GM04503 (cell line): ENCODE measurements at places on chromosomes 7 and 10.

- no peak for DNase-seq
These were observed 15.8 kb upstream of the SAMD8 start for GRCh38 chr10:75095631-75096030.

- DNase-seq: peak; percentile 3
These were observed 299.3 kb downstream of the SFMBT2 start for GRCh38 chr10:7111561-7111960.

DNA sequence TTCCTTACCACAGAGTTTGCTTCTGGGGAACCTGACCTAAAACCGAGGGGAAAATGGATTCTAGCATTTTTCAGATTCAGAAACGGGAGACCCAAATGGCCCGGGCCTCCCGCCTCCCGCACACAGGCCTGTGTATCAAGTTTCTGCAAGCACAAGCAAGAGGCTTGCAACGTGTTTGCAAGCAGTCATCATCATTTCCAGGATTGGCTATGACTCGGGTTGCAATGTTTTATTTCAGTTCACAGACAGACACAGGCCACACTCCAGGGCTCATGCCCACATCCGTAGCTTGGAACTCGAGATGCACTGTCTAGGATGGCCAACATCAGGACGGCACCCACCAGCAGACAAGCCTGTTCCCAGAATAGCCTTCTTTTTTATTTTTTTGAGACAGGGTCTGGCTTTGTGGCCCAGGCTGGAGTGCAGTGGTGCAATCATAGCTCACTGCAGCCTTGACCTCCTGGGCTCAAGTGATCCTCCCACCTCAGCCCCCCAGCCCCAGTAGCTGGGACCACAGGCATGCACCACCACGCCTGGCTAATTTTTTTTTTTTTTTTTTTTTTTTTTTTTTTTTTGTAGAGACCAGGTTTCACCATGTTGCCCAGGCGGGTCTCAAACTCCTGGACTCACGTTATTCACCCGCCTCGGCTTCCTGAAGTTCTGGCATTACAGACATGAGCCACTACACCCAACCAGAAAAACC is 68.1 kb upstream of the FOXK1 start:
- peak; percentile 31 for DNase-seq

GRCh38 chr7:12031638-12032037 is 179.5 kb upstream of the TMEM106B start:
- no peak for DNase-seq

- no peak for DNase-seq
These were observed 12.3 kb upstream of the SNX10 start for GRCh38 chr7:26279405-26279804.

DNA sequence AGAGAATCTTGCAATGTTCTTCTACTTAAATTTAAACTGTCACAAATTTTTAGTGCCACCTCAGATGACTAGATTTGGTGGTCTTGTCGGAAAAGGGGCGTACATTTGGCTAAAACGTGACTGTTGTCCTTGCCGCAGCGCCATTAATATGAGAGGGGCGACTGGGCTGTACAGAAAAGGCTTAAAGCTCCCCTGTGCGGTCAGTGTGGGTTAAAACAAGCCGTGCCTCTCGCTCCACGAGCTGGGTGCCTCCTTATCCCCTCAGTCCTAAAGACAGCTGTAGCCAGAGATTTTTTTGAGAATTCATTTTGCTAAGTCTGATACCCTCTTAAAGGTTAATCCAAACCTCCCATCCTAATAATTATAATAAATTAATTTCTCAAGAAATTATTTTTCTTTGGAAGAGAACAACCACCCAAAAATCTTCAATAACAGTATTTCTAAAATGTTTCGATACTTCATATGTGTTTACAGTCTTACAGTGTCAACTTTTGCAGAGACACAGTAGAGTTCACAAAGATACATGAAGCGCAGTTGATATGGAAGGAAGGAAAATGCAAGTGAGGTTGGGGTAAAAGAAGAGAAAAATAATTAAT is 68.6 kb downstream of the C7orf25 start:
- no peak for DNase-seq

DNA sequence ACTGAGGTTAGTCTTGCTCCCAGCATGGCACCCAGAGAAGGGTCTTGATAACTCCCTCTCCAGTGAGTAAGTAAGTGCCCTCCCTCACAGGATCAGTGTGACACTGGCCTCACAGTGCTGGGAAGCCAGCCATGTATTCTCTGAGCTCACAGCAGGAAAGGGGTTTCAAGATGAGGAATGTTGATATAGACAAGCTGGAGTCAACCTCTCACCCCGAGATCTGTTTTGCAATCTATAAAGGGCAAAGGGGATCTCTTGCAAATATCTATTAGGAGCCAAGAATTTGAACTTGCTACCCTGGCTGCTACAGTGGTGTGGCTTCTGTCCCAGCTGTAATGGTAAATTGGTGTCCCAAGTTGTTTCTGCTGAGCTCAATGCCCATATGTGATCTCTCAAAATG is 70.2 kb upstream of the ADAM12 start:
- peak; percentile 35 for DNase-seq

DNA sequence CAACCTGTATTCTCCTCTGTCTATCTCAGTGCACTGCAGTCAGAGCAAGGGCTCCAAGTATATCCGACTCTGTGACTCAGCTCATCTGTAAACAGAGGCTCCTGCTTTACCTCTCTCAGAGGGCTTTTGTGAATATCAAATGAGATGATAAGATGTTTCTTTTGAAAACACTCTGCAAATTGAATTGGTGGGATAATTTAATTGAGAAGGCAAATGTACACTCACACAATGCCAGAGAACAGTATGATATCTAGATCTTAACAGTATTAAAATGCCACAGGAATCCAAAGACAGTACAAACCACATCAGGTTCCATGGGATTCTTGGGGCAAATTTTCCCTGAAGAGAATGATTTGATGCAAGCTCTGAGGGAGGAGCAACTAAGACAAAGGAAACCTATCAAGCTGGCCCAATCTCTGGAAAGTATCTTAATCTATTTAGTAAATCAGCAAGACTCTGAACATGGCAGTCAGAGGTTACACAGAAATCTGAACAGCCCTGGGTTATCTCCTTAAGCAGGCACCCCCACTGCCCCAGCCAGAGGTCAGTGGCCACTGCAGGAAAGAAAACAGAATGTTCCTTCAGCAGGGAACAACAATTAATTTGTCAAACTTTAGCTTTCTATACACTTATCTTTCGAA is 45.9 kb downstream of the DOCK4 start:
- DNase-seq: no peak

- no peak for DNase-seq
These were observed 108.9 kb upstream of the LYZL2 start for GRCh38 chr10:30738416-30738815.

DNA sequence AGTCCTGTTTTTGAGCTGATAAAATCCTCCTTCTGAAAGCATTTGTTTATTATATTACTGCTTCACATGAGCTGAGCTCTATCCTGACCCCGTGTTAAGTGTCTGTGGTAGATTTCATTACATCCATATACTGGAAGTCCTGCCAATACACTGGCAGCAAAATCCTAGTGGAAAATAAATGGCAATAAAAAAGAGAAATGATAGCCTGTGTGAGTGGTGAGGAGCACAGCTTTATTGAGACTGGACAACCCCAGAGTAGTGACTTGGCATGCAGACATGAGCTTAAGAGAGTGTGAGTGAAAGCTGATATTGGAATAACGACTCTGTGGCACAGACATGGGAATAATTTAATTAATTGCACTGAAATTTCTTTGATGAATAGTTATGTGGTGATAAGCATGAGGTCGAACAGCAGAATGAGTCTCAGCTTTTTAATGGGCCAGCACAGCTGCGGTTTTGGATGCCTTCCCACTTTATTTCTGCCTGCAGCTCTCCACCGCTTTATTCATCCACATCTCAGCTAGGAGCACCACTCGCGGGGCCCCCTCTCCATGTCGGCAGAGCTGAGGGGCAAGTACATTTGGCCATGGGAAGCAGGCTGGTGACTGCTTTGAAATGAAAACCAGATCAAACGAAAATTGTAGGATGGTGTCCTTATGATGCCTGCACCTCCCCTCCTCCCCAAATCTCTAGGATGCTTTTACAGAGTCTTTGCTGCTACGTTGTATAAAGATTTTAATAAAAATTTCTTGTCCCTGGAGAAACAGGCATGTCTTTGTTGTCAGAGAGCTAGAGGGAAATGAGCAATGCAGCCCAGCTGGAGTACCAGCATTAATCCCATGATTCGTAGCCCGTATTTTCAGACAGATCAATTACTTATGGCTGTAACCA is 494.3 kb downstream of the AUTS2 start:
- peak; percentile 45 for DNase-seq

- no peak for DNase-seq
These were observed 93.3 kb downstream of the FAM53B start for GRCh38 chr10:124650820-124651401.

- DNase-seq: no peak
These were observed 61.2 kb downstream of the SH3PXD2A start for GRCh38 chr10:103793920-103794883.

- DNase-seq: no peak
These were observed 158.8 kb downstream of the DNAJB6 start for GRCh38 chr7:157495594-157495993.

DNA sequence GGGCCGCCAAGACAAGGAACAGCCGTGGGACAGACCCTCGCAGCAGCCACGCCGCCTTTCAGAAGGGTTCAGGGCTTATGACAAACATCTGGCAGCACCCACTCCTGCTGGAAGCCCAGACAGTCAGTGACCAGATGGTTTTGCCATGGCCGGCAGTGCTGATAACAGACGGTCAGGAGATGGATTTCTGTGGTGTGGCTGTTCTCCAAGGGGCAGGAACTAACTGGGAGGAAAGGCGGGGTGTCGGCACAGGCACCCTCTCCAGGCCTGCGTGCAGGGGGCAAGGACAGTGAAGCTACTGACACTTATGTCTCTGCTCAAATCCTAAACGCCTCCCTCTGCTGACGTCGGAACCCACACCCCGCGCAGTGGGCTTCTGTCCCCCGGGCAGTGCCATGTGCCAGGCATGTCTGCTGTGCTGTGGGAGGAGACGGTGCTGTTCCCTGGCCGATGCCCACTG is 416.1 kb downstream of the DNAJB6 start:
- DNase-seq: no peak
